ENCODE measurements at places on chromosomes 4 and X.

DNA sequence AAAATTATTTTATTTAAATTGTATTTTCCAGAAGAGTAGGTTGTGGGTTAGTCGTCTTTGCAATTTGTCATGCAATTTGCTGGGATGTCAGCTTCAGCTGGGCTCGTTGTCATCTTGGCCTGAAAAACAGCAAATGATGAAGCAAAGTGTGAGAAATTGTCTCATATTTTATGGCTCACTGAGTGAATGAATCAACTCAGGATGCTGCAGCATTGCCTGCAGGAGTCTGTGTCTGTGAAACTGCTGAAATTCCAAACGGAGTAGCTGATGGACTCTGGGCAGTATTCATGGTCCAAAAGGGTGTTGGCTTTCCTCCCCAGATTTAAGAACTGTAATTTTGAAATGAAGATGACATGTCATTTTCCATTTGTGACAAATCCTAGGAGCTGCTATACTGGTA lies 37.2 kb downstream of the CXCL8 start:
- DNase-seq = no peak

- peak; percentile 61 for DNase-seq
Measured at GRCh38 chrX:16869393-16870094, 618 bp downstream of the RBBP7 start.

DNA sequence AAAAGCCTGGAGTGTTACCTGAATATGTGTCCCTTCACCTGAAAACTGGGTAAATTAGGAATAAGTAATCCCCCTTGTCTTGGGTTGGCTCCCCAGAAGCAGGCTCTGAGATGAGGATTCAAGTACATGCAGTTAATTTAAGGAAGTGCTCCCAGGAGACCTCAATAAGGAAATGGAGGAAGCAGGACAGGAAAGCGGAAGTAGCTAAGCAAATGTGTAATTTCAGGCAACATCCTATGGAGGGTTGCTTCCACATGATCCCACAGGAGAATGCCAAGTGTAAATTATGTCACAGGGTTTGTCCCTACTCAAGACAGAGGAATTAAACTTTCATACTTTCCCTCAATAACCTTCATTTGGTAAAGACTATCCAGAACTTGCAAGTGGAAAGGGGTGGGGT lies 48.1 kb upstream of the ARHGEF6 start:
- DNase-seq = no peak

DNA sequence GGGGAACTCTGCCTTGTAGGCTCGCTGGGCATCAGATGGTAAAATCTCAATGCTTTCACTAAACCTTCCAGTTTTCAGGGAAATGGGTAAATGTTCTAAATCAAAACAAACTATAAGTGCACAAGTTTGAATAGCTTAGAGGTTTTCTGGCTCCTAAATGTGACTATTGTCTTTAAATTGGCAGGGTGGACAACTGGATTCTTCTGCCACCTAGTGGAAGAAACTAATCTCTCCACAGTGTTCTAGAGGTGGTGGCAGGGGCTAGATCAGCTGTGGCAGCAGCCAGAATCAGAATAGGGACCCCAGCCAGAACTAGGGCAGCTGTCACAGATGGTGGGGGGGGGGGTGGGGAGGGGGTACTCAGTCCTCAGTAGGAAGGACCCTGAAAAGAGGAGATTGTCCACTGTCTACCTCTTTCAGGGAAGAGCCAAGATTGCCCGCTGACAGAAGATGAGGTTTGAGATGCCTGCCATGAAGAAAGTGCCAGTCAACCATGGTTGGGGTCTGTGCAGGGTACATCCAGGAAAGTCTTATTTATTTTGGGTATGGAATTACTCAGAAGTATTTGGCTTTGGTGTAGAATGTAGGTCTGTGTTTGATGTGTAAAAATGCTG lies 201.4 kb downstream of the CCNG2 start:
- DNase-seq = no peak

- DNase-seq = no peak
Measured at GRCh38 chrX:13828392-13828791, 11.5 kb upstream of the GPM6B start.

Measured in activated naive CD8-positive, alpha-beta T cell treated with anti-CD3 and anti-CD28 coated beads, Interleukin-2, amount 50 U/mL, for 24 hours (primary cell).